Activated T-cell treated with anti-CD3 and anti-CD28 coated beads, Interleukin-2, amount 50 U/mL, for 72 hours (primary cell): ENCODE measurements at places on chromosomes 4 and X. TPM values are rescaled to one million over a fixed set of nuclear protein-coding genes. Genes with fewer than 3 reads are reported as not detected.

ETNPPL gene
- total RNA-seq = not detected

DNA sequence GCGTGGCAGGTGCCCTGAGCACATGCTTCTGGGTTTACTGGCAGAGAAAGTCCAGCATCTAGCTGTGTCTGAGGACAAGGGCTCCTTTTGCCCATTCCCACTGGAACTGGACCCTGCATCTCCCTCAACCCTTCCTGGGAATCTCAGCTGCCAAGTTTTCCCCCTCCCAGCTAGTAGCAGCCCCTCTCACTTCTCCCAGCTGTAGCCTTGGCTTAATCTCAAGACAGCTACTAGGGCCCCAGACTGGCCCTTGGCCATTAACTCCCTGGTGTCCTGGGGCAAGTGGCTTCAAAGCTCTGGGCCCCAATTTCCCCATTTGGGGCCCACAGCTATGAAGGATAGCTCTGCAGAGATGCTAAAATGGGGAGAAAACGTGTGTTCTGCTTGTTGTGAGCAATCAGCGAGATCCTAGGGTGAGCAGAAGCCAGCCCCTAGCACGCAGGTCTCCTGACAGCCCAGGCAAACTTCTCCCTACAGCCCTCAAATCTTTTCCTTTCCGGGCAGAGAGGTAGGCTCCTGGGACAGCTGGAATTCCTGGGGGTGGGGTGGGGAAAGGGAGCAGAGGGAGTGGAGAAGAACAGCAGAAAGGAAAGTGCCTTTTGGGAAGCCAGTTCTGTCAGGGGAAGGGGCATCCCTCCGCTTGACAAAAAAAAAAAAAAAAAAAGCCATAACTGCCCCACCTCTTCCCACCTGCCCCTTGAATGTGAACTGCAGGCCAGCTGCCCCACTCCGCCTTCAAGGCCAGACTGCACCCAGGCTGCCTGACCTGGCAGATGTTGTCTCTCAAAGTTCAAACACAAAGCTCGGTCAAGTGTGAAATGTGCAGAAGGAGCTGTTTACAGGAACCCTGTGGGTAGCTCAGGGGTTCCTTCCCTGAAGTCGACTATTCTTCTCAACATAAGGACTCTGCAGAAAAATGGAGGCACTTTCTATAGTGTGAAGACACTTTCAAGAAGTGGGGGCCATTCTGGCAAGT lies 16.6 kb downstream of the FGD1 start:
- DNase-seq = no peak
- no peak overlapping the region for H3K4me3 ChIP-seq
- no peaks in the 10 kb centered on the region for H3K4me1 ChIP-seq
- H3K27me3 ChIP-seq = peaks cover 37% of the 10 kb centered on the region

DNA sequence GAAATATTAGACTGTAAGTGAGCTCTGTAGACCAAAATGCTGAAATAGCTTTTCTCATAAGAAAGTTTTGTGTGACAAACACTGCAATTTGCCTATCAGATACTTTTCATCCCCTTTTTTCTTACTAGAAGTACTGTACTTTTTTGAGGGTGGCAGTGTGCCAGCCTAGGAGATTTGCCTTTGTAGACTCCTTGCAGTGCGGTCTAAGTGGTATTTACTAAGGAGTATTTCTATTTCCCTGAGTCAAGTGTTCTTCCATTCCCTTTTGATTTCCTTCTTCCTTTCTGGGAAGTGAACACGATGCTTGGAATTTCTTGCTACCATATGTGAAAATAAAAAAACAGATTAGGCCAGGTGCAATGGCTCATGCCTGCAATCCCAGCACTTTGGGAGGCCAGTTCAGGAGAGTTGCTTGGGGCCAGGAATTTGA lies 34.6 kb downstream of the PDLIM5 start:
- no peak overlapping the region for H3K27ac ChIP-seq
- no peak for DNase-seq
- no peak overlapping the region for H3K4me3 ChIP-seq
- no peaks in the 10 kb centered on the region for H3K27me3 ChIP-seq
- H3K36me3 ChIP-seq = no peaks in the 10 kb centered on the region

DNA sequence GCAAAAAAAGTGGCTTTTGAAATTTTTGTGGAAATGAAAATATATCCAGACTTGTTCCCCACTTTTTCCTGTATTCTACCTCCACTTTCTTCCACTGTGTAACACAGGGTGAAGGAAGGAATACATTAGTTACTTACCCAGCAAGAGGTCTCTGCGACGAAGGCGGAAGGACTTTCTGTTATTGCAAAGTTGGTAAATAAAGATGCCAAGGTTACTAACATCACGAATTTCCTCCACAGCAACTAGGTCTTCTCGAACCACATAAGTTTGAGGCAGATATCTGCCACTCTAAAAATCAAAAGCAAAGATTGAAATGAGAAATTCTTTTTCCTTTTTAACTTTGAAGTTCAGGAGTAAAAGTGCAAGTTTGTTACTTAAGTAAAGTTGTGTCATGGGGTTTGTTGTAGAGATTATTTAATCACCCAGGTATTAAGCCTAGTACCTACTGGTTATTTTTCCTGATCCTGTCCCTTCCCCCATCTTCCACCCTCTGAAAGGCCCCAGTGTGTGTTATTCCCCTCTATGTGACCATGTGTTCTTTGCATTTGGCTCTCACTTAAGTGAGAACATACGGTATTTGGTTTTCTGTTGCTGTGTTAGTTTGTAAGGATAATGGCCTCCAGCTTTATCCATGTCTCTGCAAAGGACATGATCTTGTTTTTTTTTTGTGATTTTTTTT lies 5.8 kb downstream of the ITM2A start:
- peaks cover 34% of the 10 kb centered on the region for H3K4me1 ChIP-seq
- no peak for DNase-seq
- H3K27ac ChIP-seq = peak overlapping the region; percentile 85
- H3K4me3 ChIP-seq = peak overlapping the region; percentile 81
- H3K36me3 ChIP-seq = peaks cover 16% of the 10 kb centered on the region
- peaks cover 9% of the 10 kb centered on the region for H3K27me3 ChIP-seq

SHISA3 gene
- 0.41 TPM for total RNA-seq

SPANXA2 gene
- not detected for total RNA-seq

OCIAD1 gene
- 140 TPM for total RNA-seq

- no peaks in the 10 kb centered on the region for H3K4me1 ChIP-seq
- no peak overlapping the region for H3K4me3 ChIP-seq
- no peak for DNase-seq
- no peak overlapping the region for H3K27ac ChIP-seq
Observed at GRCh38 chr4:86497131-86497530, 97.0 kb upstream of the PTPN13 start.

HTN3 gene
- total RNA-seq = not detected
